ENCODE measurements at places on chromosomes 12 and 14. TPM values are rescaled to one million over a fixed set of nuclear protein-coding genes. Genes with fewer than 3 reads are reported as not detected.

The PRMT5 gene
- total RNA-seq = 56.3 TPM

The NTS gene
- total RNA-seq = not detected

The EID3 gene
- 14.4 TPM for total RNA-seq

The OTOGL gene
- total RNA-seq = 0.36 TPM

The TSPAN19 gene
- total RNA-seq = not detected

The NOXRED1 gene
- 0.36 TPM for total RNA-seq

The RFX4 gene
- not detected for total RNA-seq

The ANO2 gene
- under 0.01 TPM for total RNA-seq
